ENCODE measurements at places on chromosomes 4 and X.

GRCh38 chr4:15455290-15455689 is 14.4 kb upstream of the CC2D2A start:
- no peak for DNase-seq

DNA sequence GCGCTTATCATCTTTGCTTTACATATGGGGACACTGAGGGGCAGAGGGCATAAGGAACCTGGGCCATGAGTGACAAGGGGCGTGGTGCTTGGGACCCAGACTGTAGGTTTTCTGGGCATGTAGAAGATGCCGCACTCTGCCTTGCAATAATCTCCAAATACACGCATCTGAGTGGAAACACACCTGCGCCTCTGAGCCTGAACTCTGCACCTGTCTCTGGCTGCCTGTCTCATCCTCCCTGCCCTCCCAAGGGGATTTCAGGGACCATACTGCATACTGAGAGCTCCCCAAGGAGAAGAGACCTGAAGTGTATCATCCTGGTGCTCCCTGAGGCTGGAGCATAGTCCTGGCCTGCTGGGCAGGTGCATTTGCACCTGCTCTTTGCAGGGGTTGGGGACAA is 34.7 kb upstream of the ASMTL start:
- DNase-seq, result no peak

DNA sequence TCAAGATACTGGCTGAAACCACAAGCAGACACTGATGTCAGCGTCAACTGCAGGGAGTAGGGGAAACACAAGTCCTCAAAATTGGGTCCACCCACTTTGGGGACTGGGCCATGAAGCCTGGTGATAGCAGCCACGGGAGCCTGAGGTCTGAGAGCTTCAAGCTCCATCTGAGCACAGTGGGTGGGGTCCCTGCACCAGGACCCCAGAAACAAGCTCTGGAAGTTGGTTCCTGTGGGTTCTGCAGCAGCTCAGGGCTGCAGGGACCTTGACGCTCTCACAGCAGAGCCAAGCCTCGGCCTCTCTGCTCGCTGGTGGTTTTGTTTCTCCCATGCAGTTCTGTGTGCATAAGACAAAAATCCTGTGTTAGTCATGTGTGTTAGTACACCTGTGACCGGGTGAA is 54.5 kb downstream of the CPLX1 start:
- DNase-seq, result no peak

- no peak for DNase-seq
Observed at GRCh38 chrX:51182545-51182944, 150.1 kb upstream of the NUDT10 start.

- no peak for DNase-seq
Observed at GRCh38 chrX:131918839-131919238, 104.3 kb upstream of the STK26 start.
